Stimulated activated CD4-positive, alpha-beta T cell treated with anti-CD3 and anti-CD28 coated beads, Interleukin-2, amount 100 ng/mL, for 4 hours (primary cell): ENCODE measurements at places on chromosomes 4 and X.
A peak's percentile ranks its signal among the peaks of the same experiment; 100 is the strongest.

- no peak for DNase-seq
Observed at GRCh38 chr4:78601013-78601412, 49.4 kb downstream of the ANXA3 start.

- no peak for DNase-seq
Observed at GRCh38 chr4:68962868-68963267, 11.3 kb upstream of the UGT2A3 start.

GRCh38 chr4:182770996-182771514 lies 146.1 kb downstream of the DCTD start:
- DNase-seq, result no peak

GRCh38 chr4:72390409-72390808 lies 178.6 kb downstream of the ADAMTS3 start:
- DNase-seq, result no peak

- DNase-seq, result no peak
Observed at GRCh38 chrX:12890467-12890866, 16.0 kb upstream of the TLR8 start.

DNA sequence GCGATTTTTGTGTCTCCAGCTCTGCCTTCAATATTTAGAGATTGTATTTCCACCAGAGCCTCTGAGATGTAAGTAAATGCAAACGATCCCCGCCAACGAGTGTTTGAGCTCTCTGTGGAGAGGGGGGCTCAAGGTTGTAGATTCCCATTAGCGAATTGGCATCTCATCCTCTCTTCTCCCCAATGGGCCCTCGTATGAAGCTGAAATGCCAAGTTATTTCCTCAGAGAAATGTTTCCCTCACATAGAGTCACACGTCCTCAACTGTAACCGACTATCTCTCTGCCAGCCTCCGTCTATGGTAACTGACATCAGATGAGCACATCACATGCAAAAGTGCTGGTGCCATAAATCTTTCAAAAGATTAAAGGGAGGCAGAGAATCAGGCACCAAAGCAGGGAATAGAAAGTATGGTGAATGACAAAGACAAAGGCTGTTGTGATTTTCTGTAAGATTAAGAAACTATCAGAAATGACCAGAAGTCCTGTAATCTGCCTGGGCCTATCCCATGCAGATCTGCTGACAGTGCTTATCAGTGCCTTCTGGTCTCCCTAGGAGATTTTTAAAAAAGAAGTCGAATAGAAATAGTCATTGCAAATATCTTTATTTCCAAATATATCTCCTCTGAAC lies 157.1 kb downstream of the PDGFRA start:
- DNase-seq, result no peak

GRCh38 chr4:93501946-93502345 lies 326.6 kb upstream of the ATOH1 start:
- no peak for DNase-seq

GRCh38 chrX:14865201-14865600 lies 7.7 kb downstream of the FANCB start:
- DNase-seq, result no peak

DNA sequence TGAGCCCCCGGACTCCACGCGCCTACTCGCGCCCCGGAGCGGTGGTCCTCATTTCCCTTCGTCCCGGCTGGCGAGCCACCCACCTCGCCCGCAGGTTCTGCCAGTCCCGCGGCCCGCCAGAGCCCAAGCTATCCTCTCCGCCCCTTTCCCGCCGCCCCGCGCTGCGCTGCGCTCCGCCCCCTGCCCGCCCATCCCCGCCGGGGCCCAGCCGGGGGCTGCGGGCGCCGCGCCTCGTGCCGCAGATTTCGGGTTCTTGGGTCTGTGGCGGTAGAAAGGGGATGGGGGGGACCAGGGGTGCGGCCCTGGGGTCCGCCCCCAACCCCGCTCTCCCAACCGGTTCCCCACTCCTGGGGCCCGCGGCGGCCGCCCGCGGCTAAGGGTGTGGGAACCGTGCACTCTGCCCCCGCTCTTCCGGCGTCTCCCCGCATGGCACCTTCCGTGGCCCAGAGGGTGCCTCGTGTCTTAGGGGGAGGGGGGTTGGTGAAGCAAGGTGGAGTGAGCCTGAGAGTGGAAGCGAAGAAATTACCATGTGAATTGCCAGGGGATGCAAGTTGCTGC lies 650.8 kb upstream of the DIPK2B start:
- peak; percentile 67 for DNase-seq

DNA sequence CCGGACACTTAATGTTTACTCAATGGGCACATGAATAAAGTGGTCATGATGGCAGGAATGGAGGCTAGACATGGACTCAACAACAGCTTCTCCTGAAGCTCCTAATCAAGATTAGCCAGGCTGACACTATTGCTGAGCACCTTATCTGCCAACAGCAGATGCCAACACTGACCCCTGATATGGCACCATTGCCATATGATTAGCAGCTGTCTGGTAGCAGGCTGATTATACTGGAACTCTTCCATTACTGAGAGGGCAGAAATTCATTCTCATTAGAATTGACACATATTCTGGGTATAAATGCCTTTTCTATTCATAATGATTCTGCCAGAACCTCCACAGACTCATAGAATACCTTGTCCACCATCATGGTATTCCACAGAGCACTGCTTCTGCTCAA lies 18.4 kb upstream of the AFF1 start:
- no peak for DNase-seq

DNA sequence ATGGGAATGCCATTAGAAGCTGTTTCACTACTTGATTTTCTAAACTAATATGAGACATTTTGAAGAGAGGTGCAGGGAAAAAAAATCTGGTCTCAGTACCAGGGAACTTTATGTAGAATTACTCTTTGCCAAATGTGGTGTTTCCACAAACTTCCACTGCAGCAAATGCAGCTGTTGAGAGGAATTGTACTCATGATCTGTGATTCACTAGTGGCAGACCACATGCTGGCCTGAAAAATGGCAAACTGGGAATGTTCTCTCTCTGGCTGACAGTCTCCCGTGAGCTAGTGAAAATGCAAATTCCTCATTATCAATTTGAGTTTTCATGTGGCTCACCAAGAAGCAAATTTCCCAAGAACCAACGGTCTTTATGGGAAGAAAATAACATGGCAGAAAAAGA lies 37.8 kb upstream of the GPR101 start:
- DNase-seq, result no peak

DNA sequence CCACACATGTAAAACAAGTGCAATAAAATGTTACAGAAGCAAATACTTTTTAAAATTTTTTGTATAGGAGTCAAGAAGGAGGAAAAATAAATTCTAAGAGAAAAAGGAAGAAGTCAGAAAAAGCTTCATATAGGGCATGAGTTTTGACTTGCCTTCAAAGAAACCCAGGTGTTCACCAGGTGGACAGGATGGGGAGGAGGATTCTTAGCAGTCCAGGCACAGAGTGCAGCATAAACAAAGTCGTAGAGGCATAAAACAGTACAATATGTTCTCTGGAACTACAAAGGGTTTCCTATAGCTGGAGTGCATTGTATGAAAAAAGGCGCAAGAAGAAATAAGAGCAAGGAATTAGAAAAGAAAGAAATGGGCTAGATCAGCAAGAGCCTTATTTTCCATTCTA lies 1.9 kb upstream of the SCFD2 start:
- DNase-seq, result no peak

DNA sequence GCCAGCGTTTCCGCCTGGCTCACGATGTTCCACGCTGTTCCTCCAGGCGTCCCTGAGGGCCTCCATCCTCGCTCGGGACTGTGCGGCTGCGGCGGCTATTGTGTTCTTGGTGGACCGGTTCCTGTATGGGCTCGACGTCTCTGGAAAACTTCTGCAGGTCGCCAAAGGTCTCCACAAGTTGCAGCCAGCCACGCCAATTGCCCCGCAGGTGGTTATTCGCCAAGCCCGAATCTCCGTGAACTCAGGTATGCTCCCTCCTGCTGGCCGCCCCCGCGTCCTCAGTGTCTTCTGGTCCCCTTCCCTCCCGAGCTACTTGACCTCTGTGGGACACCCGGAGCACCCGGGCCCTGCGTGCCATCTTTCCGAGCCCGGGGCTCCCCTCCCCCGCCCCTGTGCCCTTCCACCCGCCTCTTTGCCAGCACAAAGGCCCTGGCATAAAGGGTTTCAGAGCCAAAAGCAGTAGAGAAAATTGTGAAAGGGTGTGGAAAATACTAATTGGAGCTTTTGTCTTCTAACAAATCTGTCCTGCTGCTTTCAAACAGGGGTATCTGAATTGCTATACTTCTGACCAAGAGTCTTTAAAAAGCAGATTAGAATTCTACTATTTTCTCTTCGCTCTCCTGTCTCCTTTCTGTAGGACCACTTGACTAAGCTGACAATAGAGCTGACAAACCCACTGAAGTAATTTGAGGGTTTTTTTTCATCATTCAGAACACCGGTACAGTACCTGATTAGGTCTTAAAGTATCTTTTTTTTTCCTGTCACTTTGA lies 104.0 kb downstream of the NEUROG2 start:
- DNase-seq, result no peak

- no peak for DNase-seq
Observed at GRCh38 chr4:109690690-109691410, 12.4 kb downstream of the CASP6 start.

DNA sequence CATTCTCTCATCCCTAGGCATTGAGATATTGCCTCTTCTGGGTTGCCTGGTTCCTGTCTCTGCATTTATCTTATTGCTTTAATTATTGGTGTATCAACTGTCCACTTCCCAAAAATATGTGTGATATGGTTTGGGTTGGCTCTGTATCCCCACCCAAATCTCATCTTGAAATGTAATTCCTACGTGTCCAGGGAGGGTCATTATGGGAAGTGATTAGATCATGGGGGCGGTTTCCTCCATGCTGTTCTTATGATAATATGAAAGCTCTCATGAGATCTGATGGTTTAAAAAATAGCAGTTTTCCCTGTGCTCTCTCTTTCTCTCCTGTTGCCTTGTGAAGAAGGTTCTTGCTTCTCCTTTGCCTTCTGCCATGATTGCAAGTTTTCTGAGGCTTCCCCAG lies 308.3 kb upstream of the HS3ST1 start:
- DNase-seq, result no peak
